ENCODE measurements at places on chromosomes 13 and 19.

- no peak for DNase-seq
Observed at GRCh38 chr19:39307046-39307821, 11.0 kb downstream of the IFNL1 start.

- peak; percentile 5 for DNase-seq
Observed at GRCh38 chr19:20247016-20247683, 80.1 kb downstream of the ZNF486 start.

- no peak for DNase-seq
Observed at GRCh38 chr13:32408296-32409000, 19.5 kb downstream of the N4BP2L1 start.

- no peak for DNase-seq
Observed at GRCh38 chr13:114076329-114077090, 55.9 kb downstream of the RASA3 start.

DNA sequence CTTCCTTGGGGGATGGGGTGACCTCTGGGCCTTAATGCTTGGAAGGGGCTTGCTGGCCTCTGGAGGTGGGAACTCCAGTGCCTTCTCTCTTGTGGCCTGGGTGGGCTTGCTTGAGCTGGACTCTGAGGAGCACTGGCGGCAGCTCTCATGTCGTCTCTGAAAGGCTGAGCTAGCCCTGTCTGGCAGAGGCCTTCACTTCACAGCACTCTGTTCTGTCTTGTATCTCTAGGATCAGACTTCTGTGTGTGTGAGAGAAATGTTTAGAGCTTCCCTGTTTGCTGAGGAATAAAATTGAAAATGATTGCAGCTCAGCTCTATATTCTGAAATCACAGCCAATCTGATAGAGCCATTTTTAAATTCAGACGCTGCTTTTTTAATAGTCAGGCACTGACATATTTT, 185.3 kb downstream of the KCNRG start:
- no peak for DNase-seq

GRCh38 chr19:772730-773436, 22.0 kb downstream of the MISP start:
- no peak for DNase-seq

DNA sequence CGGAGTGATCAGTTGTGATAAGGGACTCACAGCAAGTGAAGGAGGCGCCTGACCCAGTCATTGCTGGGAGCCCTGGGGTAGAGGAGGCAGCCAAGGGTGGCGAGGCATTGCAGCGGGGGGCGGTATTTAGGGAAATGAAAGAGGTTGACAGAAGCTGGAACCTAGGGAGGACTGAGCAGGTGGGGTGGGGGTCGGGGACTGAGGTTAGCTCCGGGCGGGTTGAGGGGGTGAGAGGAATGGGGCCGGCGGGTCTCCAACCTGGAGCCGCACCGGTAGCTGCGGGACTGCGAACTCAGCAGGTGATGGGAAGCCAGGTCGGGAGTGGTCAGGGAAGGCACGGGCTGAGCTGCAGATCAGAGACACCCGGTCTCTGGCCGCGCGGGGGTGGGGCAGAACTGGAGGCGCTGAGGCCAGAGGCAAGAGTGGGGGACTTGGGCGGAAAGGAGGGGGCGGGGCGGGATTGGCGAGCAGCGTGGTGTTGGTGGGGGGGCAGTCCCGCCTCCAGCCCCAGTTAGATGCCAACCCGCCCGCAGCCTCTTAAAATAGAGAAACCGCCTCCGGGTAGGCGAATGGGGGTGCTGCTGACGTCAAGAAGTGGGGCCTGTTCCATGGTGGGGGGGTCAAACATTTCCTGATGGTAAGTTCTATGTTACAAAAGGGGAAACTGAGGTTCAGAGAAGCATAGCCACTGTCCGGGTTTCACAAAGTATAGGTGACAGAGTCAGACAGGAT, 1.5 kb downstream of the MAST3 start:
- DNase-seq, result no peak

GRCh38 chr19:6062274-6062673, 48.0 kb downstream of the RFX2 start:
- DNase-seq, result no peak

GRCh38 chr13:60837806-60838205, 440.8 kb downstream of the TDRD3 start:
- DNase-seq, result no peak

GRCh38 chr19:42529248-42529764, 1.0 kb upstream of the CEACAM1 start:
- peak; percentile 50 for DNase-seq

DNA sequence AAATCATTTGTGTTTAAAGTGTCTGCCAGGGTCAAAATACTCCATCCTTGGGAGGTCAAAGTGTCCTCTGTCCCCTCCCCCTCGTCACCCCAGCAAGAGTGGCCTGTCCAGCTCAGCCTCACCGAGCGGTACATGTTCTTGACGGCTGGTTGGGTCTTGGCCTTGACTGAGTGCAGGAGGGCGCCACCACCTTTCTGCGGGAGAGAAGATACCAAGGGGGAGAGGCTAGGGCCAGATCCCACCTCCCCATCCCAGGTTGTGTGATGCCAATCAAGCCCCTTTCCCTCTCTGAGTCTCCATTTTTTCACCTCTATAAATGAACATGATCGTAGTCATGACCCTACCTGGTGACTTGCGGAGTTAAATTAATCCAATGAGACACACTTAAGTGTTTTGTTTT, 6.1 kb downstream of the CRB3 start:
- no peak for DNase-seq

- no peak for DNase-seq
Observed at GRCh38 chr13:44272692-44273091, 100.9 kb upstream of the SERP2 start.

DNA sequence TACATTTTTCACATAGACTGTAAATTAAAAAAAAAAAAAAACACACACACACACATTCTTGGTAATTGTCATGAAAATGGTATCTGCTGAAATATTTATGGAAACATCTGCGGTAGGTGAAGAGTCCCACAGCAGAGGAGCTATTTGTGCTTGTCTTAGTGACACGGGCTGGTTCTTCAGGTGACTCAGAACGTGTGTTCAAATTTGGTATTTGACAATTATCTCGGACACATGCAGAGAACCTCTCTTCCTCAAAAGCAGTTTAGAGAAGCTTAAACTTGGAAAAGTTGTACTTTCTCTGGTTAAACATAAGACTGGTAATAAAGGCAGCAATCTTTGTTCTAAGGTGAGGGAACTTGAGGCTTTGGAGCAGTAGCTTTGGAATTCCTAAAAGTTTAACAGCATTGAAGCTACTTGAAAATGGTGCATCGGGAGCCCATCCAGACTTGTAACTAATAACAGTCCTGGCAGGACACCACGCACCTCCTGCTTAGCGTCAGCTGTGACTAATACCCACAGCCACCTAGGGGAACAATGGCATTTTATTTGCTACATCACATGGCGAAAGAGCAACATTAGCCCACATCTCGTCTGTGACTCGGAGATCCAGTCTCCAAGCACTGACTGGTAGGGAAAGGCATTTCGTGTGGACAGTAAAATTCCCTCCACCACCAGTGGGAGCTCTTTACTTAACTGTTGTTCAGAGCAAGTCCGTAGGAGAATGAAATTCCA, 1505.1 kb upstream of the SLC10A2 start:
- no peak for DNase-seq

DNA sequence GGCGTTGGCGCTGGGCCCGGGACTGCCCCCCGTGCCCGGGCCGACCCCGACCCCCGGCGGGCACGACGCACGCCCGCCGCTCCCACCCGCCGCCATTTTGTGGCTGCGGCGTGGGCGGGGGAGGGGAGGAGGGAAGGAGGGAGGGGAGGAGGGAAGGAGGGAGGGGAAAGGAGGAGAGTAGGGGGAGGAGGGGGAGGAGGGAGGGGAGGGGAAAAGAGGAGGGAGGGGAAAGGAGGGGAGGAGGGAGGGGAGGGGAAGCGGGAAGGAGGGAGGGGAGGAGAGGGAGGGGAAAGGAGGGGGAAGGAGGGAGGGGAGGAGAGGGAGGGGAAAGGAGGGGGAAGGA, at the start of gene BTBD2:
TSS of gene BTBD2 (minus strand) at position 107 of the 343 bp plus-strand sequence. CDS start at position 96, 11 bp downstream.
- DNase-seq, result no peak

- no peak for DNase-seq
Observed at GRCh38 chr13:113641426-113641825, 16.6 kb downstream of the ATP4B start.

- peak; percentile 46 for DNase-seq
Observed at GRCh38 chr19:10230173-10230860, 814 bp downstream of the S1PR2 start.

- no peak for DNase-seq
Observed at GRCh38 chr19:18326772-18327171, 3.9 kb upstream of the LSM4 start.

- DNase-seq, result no peak
Observed at GRCh38 chr19:32357720-32358119, 12.3 kb downstream of the ZNF507 start.

DNA sequence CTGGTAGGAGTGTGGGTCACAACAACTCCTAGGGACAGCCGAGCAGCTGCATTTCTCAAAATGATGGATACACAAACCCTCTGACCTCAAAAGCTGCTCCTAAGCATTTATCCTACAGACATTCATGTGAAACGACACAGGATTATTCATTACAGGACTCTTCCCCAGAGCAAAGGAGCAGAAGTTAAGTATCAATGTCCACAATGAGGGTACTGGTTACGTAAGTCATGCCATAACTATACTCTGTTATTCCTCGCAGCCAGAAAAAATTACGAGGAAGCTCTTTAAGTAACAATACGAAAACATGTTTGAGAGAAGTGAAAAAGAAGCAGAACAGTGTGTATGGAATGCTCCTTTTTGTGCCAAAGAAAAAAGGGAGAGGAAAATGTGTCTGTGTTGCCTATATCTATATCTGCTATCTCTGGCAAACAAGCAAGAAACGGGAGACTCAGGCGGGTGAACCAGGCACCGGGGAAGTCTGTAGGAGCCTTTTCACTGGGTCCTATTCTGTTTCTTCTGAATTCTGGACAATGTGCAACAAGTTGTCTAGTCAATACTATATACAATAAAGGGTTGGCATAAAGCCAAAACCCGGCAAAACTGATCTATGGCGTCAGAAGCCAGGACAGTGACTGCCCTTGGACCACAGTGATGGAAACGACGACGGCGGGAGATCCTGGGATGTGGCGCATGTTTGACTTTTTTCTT, 1.3 kb downstream of the ISOC2 start:
- DNase-seq, result no peak

DNA sequence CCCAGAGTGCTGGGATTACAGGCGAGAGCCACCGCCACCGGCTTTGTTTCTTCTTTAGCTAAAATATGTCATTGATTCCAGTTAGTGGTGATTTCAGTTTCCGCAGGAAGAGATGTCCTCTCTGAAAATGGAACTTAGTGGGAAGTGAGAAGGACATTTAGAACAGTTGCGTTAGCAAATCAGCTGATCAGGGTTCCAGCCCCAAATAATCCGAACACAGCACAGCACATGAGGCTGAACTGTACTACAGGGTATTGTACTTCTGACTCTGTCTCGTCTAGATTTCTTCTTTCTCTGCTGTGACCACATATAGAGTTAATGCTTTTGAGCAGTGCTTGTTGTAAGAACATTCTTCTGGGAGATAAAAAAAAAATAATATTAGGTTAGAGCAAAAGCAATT, 314.4 kb downstream of the MYO16 start:
- no peak for DNase-seq

- no peak for DNase-seq
Observed at GRCh38 chr13:89401264-89401675, 1730.1 kb downstream of the SLITRK5 start.

DNA sequence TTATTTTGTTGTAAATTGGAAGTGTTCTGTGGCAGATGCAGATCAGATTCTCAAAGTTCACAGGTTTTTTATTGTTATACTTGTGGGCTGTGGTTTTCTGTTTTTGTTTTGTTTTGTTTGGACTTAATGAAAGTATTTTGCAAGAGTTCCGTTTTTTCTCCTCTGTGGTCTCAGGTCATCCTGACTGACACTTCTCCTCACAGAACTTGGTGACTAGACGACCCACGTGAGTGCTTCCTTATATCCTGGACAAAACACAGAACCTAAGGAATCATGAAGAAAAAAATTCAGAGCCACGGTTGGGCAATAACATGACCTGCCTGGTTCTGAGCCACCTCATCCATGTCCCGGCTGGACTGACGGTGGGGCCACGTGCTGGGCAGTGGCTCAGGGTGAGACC, 2.5 kb upstream of the RFPL4AL1 start:
- DNase-seq, result no peak

DNA sequence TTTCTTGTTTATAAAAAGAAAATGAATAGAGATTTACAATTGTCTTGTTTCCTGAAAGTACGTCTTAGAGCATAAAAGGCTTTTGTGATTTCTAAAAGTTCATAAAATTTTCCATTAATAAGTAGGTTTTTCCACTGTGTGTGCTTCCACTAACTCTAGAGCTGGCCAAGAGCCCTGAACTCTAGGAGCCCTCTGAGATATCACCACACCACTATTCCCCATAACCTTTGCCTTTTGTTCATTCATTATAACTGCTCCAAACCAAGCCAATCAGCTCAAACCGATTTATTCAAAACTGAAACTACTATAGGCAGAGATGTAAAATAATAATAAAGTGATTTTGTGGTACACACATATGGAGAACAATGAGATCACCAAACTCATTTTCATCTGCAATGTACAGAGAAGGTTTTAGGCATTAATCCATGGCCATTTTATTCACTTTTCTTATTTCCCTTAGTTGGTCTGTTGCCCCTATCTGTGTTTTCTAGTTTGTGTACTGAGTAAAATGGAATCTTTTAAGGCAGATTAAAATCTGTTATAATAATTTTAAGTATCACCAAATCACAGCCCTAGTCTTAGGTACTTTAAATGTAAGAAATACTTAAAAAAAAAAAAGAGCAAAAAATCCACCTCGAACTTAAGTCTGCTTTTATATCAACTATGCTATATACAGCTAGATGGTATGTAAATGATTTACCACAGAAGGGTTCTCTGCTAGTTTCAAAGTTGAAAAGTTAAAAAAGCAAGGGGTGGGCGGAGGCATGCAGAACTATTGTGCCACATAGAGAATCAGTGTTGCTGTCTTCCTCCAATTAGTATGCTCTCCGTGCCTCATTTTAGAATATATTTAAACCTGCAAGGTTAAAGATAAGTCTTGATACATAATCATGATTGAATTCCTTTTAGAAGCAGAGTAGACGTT, 311.3 kb downstream of the KLF12 start:
- DNase-seq, result no peak

DNA sequence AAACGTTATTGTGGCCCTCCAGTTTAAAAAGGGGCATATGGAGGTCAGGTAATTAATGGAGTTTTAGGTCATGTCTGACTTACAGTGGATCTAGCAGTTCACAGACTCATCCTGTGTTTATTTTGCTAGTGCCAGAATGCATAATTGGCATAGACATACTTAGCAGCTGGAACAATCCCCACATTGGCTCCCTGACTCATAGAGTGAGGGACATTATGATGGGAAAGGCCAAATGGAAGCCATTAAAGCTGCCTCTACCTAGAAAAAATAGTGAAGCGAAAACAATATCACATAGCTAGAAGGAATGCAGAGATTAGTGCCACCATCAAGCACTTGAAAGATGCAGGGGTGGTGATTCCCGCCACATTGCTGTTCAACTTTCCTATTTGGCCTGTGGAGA, 610.7 kb downstream of the SLITRK5 start:
- no peak for DNase-seq

GRCh38 chr19:5154129-5154798, 185.4 kb downstream of the KDM4B start:
- no peak for DNase-seq

Measured in stimulated activated CD4-positive, alpha-beta T cell treated with anti-CD3 and anti-CD28 coated beads, Interleukin-15, amount 100 ng/mL, for 1 hour (primary cell).